ENCODE measurements at places on chromosomes 3 and 15. TPM values are rescaled to one million over a fixed set of nuclear protein-coding genes. Genes with fewer than 3 reads are reported as not detected.

DNA sequence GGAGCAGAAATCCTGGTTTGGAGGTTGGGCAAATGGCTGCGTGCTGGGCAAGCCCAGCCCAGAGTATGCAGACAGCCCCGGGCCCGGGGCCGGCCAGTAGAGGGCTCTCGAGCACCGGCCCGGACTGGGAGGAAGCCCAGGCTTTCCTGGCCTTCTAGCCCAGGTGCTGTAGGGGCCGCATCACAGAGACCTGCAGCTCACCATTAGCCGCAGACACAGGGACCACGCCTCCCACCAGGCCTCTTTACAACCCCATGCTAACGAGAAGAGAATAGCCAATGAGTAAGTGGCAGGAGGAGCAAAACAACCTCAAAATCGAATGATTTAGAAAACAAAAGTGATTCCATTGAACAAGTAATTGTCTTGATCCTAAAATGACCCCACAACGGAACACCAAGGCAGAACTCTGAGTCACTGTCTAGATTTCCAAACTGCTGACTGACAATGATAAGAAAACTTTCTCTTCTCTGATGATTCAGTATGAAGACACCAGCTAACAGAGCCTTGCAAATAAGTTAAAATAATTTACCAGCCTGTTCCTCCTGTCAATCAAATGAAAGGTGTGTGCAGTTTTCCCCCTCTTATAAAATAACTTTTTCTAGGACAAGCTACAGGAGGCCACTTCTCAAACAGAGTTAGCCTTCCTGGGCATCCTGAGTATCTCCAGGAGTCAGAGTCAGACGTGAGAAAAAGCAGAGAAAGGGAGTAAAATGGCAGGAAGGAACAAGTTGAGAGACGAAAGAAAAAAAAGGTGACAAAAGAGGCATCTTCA lies 102.2 kb downstream of the DGKG start:
- DNase-seq: peak; percentile 93

GRCh38 chr15:71043373-71043772 lies 71.9 kb upstream of the THSD4 start:
- DNase-seq: no peak

DNA sequence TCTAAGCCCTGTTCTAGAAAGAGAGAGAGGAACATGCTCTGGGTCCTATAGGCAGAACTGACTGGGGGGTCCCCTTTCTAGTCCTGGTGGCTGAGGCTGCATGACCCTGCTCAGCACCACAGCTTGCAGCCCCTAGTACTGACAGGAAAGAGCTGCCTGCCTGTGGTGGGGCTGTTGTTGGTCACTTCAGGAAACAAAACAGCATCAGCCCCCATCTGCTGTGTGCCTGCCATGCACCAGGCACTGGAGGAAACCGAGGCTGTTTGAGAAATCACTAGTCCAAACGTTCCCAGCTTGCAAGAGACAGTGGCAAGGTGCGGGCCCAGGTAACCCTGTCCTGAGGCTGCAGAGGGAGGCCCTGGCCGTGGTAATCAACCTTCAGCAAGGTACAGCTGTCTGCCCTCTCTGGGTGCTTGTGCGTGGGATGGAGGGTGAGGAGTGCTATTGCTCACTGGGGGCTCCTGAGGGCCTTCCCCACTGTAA lies 90.6 kb downstream of the IQSEC1 start:
- no peak for DNase-seq

DNA sequence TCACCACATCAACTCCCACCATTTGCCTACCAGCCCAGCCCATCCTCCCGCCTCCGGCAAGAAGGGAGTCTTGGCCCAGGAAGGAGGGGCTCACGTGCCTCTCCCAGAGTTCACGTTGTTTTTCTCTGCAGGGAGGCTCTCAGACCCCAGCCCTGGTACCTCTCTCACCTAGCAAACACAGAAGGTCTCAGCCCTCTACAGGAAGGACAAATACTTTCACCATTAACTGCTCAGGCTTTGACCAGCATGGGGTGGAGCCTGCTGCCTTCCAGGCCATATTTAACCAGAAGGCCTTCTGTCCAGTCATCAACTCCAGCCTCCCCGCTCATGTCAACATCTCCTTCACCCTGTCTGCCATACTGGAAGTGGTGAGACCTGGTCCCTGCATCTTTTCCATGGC lies 19.0 kb upstream of the HTR3E start:
- DNase-seq: no peak

DNA sequence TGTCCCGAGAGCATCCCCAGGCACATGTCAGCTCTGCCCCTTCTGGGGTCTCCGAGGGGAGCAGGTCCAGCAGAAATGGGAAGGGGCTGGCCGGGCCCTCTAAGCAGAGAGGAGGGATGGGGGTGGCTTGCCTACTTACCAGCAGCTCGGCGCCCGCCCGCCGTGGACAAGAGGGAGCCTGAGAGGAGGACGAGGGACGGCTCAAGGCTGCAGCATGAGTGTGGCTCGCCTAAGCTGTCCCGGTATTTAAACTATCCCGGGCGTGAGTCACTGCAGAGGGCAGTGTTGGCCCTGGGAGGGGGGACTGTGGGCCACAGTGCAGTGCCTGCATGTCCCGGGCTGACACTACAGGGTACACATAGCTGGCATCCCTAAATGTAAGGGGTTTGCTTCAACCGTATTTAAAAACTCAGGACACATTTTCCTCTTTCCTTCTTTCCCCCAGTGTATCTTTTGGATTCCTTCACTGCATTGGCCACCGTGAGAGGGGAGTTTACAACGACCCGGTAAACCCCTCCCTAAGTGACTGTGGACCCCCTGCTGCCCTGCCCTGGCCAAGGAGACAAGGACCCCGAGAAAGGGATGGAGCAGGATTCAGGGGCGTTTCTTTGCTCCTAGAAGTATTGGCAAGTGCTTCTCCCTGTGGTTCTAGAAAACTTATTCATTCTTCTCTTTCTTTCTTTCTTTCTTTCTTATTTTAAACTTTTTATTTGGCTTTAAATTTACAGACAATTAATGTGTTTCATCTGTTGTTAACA lies at the start of gene LRRC15:
LRRC15 (minus strand) TSS at position 222 of the 758 bp plus-strand sequence. CDS start 8,700 bp downstream, outside the sequence.
- DNase-seq: peak; percentile 96

DNA sequence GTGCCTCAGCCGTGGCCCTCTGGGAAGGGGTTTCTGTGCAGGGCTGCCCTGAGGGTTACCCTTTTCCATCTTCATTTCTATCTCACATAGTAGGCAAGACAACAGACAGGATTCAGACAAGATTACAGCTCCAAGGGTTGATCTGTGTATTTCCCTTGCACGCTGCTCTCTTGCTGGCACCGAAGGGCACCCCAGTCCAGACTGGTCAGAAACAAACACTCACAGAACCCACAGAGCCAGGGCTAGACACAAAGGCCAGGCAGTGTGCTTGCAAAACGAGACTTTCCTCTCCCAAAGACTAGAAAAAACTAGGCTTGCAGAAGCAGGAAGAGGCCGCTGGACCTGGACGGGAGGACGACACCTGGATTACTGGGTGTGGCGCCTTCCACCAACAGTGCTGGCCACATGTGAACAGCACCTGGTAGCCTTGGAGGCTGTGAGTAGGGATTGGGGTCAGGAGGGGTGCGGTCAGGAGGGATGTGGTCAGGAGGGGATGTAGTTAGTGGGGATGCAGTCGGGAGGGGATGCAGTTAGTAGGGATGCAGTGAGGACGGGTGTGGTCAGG lies 96.8 kb downstream of the BDH1 start:
- no peak for DNase-seq

GRCh38 chr15:56325186-56325585 lies 40.0 kb upstream of the TEX9 start:
- DNase-seq: no peak

DNA sequence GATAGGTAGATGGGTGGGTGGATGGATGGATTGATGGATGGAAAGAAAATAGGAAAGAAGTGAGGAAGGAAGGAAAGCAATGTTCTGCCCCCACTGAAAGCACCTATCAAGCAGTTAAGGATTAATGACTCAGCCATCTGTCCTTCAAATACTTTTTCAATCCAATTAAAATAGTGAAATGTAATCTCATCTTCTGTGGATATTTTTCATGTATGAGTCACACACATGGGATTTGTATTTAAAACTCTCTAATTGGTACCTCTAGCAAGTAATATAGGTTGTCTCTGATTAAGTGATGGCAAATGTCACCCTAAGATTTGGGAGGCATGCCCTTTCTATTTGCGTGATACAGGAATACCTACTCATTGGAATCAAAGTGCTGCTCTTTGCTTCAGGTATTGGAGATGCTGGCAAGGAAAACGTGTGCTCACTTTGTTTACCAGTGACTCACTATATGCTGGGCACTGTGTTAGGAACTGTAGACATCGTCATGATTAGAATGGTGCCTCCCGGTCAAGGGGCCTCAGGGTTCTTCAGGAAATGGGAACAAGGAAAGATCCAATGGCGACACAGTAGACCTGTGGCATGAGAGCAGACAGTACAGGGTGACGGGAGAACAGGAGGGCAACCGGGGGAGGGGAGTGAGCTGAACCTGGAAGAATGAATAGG lies 230.1 kb downstream of the CLSTN2 start:
- no peak for DNase-seq

DNA sequence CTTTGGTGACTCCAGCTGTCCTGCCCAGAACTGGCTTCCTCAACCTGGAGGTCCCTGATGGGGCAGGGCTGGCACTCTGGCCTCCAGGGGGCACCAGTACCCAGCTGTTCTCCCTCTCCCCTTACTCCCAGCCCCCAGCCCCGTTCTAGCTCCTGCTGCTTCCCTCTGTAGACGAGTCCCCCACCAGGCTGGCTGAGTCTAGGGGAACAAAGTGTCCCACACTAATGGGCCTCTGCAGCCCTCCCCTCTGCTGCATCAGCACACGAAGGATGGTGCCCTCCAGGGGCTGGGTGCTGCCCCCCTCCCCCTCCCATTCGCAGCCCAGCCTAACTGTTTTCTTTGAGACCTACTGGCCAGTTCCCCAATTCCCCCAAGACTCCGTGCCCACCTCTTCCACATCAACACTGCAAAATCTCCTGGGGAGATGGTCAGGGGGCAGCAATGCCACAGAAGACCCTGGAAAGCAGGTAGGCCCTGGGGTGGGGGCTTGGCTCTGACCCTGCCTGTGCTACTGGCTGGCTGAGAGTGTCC lies 4.2 kb downstream of the RHCG start:
- DNase-seq: no peak

DNA sequence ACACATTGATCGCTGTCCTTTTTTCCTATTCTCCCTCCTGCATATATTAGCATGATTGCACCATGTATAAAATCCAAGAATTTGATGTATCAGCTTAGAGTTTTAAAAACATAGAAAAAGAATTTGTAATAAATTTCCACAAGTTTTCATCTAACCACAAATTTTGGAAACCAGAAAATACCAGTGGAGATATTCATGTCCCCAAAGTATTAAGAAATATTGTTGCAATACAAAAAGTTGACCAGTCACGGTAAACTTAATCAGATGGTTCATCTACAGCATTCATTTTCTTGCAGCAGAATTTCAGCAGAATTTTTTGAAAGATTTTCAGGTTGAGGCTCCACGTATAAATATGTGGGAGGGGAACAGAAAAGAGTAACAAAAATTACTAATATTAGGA lies 500.9 kb upstream of the MDFIC2 start:
- no peak for DNase-seq

DNA sequence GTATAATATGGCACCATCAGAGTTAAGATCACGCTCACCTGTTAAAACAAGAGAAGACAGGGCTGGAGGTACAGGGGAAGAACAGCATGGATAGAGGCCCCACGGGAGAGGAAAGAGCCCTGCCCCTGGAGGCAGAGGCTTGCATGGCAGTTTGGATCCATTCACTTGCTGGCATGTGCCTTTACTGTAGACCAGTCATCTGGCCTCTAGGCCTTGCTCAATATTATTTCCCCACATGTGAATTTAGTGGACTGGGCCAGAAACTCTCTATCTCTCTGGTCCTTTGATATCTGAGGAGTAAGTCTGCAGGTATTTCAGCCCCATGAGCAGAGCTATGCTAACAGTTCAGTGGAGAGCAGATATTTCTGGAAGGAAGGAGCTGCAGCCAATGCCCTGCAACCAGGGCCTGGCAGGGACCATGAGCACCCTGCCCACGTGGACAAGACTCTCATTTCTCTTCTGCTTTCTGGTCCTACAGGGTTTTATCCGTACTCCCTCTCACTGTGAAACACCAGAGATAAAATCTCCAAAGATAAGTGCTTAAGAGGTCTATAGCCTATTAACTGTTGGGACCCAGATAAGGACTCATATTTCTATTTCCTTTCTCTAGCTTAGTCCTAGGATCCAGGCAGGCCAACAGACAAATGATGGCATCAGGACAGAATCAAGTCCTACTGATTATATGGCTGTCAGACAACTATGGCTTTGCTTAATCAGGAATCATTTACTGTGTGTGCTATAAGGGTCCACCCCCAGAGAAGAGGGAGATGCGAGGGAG lies 65.0 kb downstream of the CLDN11 start:
- DNase-seq: no peak

Gene SENP8
- 2.4 TPM for total RNA-seq

Gene SERINC4
- not detected for total RNA-seq

Gene MUC20
- total RNA-seq: 0.36 TPM

Gene BFSP2
- total RNA-seq: not detected

Gene RASA2
- 20.0 TPM for total RNA-seq

Gene STARD5
- total RNA-seq: 6.5 TPM

Gene SCAMP5
- total RNA-seq: 0.88 TPM

Gene NANOGP8
- total RNA-seq: 1.2 TPM

Gene GADL1
- total RNA-seq: not detected

Gene NEK4
- total RNA-seq: 22.7 TPM
